ENCODE measurements at places on chromosomes 7 and 10. TPM values are rescaled to one million over a fixed set of nuclear protein-coding genes. Genes with fewer than 3 reads are reported as not detected.

Gene LBX1
- total RNA-seq, result not detected

Gene ANKRD7
- 73.0 TPM for total RNA-seq

Gene SEC31B
- 10.5 TPM for total RNA-seq

Gene CYP3A4
- not detected for total RNA-seq

Gene GIGYF1
- total RNA-seq, result 82.2 TPM

Gene VWDE
- 3.2 TPM for total RNA-seq

Gene SLC26A5
- total RNA-seq, result 3.9 TPM

Gene KEL
- total RNA-seq, result 0.09 TPM

Gene HTR5A
- not detected for total RNA-seq

Gene ACTR3C
- total RNA-seq, result 15.1 TPM

Gene MORN4
- total RNA-seq, result 4.7 TPM

Gene PSD
- 1.0 TPM for total RNA-seq

GRCh38 chr10:91080776-91081175, 139.7 kb upstream of the PCGF5 start:
- DNase-seq, result no peak

DNA sequence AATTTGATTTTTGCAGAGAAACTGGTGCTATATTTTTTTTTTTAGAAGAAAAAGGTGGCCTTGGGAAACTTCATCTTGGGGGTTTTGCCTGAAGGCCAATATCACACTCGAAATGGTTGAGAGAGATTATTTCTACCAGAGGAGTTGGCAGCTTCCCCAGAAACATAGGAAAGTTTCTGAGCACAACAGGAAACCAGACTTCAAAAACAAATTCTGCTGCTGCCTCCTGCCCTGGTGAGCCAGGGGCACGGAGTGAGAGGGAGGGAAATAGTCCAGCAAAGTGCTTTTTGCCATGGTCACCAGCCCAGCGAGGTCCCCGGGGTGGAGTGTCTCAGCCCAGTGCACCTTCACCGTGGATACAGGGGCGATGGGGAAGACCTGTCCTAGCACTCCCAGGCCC, 61.1 kb downstream of the FOXI2 start:
- no peak for DNase-seq

GRCh38 chr7:46174196-46174580, 253.1 kb upstream of the IGFBP3 start:
- no peak for DNase-seq

- DNase-seq, result no peak
Observed at GRCh38 chr7:2894118-2894940, 50.2 kb upstream of the GNA12 start.

DNA sequence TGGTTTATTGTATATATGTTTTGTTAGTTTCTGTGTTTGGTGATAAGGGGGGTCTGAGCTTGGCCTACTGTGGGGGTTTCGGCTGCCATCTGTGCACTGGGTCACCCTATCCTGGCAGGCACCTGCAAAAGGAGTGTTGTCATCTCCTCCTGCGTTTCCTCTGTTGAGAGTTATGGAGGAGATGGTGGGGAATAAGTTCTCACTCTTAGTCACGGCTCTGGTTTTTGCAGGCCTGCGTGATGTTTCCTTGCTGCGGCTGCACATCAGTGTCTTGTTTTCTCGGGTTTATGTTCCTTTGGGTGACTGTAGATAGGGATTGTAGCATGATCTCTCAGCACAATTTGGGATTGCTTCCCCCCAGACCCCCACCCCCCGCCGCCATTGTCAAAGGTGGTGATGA, 36.8 kb downstream of the CCM2 start:
- no peak for DNase-seq

DNA sequence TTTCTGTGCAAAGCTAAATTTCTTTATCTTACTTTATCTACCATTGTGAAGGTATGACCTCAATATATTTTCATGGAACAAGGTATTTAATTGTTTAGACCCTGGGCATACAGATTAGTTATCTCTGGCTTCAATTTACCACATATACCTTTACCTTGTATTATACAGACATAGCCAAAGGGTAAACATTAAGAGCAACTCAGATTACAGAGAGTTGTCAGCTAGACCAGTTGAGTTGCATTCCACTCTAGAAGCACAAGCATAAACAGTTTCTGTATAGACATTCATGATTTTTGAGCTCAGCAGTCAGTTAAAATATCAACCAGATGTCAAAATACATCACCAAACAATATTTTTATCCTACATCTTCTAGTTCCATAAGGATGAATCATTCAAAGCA, 857.3 kb upstream of the ZWINT start:
- no peak for DNase-seq

DNA sequence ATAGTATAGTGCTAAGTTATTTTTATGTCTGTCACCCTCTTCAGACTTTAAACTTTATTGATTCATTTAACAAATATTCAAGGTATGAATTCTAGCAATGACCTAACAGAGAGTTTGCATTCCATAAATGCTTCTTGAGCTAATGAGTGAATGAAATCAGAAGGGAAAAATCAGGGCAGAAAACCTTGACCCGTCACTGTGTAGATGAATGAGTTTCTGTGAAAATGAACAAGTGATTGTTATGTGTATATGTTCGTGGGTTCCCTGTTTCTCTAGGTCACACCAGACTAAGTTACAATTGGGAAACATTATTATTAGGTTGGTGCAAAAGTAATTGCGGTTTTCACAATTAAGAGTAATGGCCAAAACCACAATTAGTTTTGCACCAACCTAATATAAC, 30.1 kb downstream of the APBB1IP start:
- no peak for DNase-seq

- DNase-seq, result no peak
Observed at GRCh38 chr7:44887293-44887692, 2.0 kb upstream of the PURB start.

GRCh38 chr7:146876411-146876810, 759.8 kb downstream of the CNTNAP2 start:
- no peak for DNase-seq

- DNase-seq, result no peak
Observed at GRCh38 chr10:21811245-21811585, 192.3 kb downstream of the DNAJC1 start.

DNA sequence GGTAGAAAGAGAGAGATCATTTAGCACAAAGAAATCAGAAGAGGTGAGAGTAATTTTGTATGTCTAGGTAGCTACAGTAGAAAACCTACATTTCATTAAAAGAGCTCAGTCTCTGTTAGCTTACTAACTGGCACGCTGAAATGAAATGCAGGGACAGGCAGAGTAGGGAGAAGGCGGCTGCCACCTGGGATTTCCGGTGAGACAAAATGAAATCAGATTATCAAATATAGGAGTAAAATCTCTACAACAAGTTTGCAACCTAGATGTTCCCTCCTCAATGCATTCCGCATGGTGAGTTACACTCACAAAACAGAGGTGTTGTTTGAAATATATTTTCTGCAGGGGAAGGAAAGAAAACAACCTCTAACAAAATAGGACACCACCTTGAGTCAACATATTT, 55.9 kb downstream of the VOPP1 start:
- no peak for DNase-seq

- no peak for DNase-seq
Observed at GRCh38 chr10:10985361-10985760, 32.3 kb upstream of the CELF2 start.

GRCh38 chr10:27822301-27822700, 76.7 kb upstream of the MKX start:
- DNase-seq, result no peak

- no peak for DNase-seq
Observed at GRCh38 chr7:51276967-51277366, 39.6 kb downstream of the COBL start.

GRCh38 chr10:66176772-66177171, 749.1 kb upstream of the LRRTM3 start:
- DNase-seq, result no peak

DNA sequence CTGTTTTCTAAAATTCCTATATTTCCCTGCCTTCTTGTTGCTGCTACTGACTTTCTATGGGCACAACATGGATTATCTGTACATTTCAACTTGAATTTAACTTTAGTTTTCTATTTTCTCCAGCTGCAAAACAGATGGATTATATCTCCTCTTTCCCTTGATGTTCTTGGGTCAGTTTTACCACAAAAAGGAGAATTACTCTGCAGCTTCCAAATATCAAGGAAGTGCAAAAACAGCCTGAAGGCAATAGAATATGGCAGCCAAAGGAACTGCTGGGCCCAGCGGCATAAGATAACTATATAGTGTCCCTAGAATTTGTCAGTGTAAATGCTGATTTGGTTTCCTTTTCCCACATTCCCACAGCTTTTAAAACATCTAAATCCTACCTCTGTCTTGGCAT, 29.1 kb downstream of the CPED1 start:
- DNase-seq, result no peak

GRCh38 chr10:123496996-123497660, 169.0 kb upstream of the GPR26 start:
- no peak for DNase-seq

GRCh38 chr10:126663880-126664279, 6.6 kb downstream of the C10orf90 start:
- no peak for DNase-seq

DNA sequence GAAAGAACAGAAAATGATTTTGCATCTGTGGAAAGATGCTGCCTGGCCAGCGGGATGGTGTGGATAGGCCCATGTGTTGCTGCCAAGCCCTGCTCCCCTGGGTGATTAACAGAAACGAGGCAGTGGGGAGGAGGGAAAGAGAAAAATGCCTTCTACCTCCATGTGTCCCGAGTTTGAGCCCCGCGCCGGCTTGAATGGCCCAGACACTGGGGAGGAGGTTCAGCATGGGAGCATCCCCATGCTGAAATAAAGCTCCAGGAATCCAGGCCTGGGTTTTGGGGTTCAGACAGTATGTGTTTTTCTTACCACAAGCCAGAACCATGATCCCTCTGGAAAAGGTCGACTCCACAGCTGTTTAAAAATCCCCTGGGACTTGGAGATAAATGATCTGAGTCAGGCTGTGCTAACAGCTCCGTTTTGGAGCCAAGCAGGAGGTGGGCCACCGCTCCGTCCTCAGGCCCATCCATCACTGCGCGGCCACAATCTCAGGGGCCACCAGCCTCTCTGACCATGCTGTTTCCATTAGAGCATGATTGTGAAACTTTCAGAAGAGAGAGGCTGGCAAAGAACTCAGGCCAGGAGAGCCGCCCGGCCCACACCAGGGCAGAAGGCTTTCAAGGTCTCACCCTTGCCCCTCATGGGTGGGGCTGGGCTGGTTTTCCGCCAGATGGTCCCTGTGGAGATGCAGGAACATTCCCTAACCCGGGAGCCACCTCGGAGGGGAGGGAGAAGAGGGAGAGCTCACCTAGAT, 299.7 kb downstream of the ZEB1 start:
- no peak for DNase-seq

DNA sequence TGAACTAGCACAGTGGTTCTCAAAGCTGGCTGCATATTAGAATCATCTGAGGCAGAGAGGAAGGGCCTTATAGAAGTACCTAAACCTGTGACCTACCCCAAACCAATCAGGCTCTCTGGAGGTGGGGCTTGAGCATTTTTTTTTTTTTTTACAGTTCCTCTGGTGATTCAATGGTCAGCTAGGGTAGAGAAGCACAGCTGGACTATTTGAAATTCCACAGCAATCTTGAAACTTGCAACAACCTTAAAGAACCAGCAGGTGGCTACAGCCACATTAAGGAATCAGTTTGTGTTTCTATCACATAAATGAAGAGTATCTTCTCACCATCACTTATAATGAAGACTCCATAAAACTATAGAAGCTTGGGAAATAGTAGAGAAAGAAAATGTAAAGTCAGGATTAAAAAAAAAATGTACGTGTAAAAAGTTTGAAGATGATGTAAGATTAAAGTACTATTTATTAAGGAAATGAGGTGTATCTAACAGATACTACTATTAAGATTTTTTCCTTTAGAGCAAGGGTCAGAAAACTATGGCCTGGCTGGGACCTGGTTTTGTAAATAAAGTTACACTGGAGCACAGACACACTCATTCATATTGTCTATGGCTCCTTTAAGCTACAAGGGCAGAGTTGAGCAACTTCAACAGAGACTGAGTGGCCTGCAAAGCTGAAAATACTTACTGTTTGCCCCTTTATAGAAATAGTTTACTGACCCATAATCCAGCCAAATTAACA, 3.8 kb downstream of the RTKN2 start:
- DNase-seq, result no peak

- DNase-seq, result no peak
Observed at GRCh38 chr10:6482737-6483357, 97.2 kb downstream of the PRKCQ start.
